Activated CD8-positive, alpha-beta T cell treated with anti-CD3 and anti-CD28 coated beads for 36 hours (primary cell): ENCODE measurements at places on chromosomes 6 and 20. TPM values are rescaled to one million over a fixed set of nuclear protein-coding genes. Genes with fewer than 3 reads are reported as not detected.

DNA sequence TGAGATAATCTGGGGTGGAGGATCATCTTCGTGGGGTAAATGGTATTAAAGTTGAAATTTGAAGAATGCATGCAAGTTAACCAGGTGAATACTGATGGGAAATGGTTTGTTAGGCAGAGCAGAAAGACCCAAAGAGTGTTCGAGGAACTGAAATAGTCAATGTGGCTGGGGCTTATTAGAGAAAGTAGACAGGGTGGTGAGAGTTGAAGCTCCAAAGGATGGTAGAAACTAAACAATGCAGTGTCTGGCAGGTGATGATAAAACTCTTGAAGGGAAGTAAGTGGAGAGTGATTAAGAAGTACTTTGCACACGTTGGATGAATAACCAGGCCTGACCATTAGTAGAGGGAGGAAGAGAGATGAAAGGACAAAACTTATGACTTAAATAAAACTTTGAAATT lies 39.8 kb upstream of the CENPW start:
- DNase-seq, result no peak

DNA sequence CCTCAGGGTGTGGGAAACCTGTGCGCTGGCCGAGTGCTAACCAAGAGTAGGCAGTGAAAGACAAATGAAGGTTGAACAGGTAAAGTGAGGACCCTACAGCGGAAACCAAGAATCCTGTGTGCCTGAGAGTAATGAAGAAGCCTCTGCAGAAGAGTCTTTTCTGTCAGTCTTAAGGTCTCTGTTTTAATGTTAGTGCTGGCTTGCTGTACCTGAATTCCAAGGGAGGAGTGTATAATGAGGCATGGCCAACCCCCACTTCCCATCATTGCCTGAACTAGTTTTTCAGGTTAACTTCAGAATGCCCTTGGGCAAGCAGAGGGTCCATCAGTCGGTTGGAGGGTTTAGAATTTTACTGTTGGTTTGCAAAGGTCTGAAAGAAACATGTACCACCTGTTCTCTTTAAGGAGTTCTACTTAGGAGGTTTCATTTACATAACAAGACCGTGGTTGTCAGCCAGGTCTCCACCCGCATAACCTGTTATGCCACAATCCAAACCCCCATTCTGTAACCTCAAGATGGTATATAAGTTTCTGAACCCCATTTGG lies 589 bp upstream of the PDCD2 start:
- DNase-seq, result no peak

ID4 gene
- total RNA-seq, result not detected

DNA sequence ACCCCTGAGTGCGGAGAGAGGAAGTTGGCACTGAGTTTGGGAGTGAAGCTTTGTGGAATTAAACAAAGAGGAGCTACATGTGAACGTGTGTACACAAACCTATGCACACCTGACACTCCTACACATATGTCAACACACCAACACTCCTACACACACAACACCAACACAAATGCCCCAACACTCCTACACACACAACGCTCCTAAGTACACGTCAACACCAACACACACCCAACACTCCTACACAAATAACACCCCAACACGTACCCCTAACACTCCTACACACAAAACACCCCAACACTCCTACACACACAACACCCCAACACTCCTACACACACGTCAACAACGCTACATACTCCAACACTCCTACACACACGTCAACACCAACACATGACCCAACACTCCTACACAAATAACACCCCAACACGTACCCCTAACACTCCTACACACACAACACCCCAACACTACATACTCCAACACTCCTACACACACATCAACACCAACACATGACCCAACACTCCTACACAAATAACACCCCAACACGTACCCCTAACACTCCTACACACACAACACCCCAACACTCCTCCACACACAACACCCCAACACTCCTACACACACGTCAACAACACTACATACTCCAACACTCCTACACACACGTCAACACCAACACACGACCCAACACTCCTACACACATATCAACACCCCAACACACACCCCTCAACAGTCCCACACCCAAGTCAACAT lies 40.1 kb upstream of the ZBP1 start:
- DNase-seq, result no peak

DNA sequence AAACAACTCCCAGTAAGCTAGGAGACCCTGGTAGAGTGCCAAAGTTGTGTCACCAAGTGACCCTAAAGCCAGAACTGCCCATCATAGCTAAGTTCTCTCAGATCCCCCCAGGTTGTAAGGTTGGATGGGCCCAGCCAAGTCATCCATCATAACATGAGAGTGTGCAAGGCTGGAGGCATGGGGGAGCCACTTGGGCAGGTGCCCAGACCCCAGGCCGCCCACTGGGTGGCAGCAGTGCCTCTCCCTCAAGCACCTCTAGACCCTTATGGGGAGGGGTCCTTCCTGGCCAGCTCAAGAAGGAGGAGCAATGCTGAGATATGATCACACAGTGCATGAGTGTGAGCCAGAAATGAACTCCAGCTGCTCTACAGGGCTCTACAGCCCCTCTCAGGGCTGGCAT lies 154.5 kb downstream of the MYLK4 start:
- peak; percentile 9 for DNase-seq

HLA-DPA1 gene
- 27.9 TPM for total RNA-seq

- no peak for DNase-seq
These were observed 611.2 kb downstream of the UTRN start for GRCh38 chr6:144896289-144896688.

DNA sequence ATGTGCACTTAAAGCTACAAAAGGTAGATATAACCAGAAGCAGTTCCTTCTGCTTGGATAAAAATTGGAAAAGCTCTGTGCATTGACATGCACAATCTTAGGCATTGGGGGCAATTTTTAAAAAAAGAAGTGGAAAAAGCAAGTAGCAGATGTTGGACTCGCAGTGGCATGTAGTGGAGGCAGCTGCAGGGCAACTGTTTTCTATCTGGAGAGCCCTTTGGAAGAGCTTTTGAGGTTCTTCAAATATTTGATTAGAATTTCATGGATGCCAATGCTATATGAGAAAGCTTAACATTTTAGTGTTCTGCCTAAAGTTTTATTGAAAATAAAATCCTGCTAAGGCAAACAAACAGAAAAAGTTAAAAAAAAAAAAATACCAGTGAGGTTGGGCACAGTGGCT lies 388.3 kb upstream of the RNF217 start:
- no peak for DNase-seq

- peak; percentile 87 for DNase-seq
These were observed 2.4 kb upstream of the MCM3 start for GRCh38 chr6:52286798-52287432.

LCA5 gene
- not detected for total RNA-seq

DNA sequence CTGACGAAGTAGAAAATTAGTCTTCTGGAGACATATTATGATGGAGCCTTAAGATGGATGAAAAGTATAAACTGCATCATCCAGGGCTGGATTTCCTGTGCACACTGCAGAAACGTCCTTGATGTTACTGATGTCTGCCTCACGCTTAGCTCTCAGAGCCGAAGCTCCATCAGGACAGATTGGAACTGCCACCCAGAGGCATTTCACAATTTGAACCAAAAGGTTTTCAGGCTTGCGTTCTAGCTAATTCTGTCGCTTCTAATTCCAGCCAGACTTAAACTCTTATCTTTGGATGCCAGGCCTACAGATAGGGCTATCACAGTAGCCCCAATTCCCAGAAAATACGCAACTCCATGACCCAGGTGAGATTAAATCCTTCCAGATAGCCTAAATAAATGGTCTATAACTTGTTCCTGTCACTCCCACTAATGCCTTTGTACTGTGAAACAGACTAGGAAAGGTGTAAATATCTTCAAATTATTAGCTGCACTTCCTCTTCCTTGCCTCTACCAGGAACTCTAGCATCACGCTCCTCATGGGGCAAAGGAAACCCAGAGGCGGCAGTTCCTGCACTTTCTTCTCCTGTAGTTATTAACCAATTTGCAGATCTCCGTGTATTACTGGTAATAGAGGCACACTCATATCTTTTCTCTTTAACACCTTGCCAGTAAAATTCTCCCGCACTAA lies 634.6 kb downstream of the PRKN start:
- no peak for DNase-seq

- DNase-seq, result no peak
These were observed 62.0 kb upstream of the TOP1 start for GRCh38 chr20:40966516-40967185.

DNA sequence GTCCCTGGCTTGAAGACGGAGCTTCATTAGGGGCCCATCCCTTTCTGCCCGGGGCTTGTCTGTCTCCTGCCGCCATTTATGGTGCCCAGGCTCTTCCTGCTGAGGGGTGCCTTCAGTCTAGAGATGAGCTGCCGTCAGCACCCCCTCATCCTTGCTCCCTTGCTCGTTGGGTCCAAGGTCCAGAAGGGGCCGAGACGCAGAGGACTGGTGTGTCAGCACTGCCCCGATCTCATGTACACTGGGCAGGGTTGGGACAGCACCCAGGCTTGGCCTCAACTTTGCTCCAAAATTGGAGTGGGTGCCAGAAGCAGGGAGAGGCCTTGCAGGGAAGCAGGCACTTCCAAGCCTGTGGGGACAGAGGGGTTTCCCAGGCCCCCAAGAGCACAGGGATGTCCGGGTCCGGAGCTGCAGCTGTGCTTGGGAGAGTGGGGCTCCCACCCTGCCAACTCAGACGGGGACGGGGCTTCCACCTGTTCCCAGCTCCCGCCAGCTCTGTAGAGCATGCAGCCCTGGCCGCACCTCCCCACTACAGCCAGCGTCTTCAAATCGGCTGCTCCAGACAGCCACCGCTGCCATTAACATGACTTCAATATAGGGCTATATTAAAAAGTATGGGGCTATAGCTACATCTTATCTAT lies 488.8 kb downstream of the TENT5A start:
- no peak for DNase-seq

DNA sequence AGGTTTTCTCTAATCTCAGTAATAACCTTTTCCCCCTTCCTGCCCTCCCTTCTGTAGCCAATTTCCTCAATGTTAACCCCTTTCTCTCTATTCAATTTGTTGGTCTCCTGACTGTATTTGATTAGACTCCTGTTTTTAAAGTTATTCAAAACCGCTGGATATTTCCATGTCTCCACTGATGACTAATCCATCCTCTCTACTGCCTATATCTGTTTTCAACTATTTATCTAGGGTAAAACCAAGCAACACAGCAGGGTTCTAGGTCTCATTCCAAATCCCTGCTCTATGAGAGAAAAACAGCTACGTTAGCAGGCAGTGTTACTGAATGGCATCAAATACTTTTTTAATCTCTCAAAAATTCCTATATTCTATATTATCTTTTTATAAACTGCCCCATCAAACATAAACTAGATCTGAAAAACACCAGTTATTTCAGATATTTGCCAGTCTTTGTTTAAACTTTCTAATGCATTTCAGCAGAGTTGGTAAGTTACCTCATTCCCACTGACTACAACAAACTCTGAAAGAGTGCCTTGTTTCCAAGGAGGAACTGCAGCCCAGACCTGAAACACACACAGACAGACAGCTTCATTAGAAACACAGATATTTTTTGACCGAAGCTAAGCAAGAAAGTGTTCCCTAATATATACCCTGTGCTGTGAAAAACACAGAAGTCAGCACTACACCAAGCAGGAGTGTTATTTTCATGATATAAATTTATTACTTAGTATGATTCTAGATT lies 8.2 kb downstream of the RTN4IP1 start:
- DNase-seq, result no peak

GRCh38 chr6:42963855-42964605 lies 3.5 kb downstream of the GNMT start:
- peak; percentile 74 for DNase-seq

DNA sequence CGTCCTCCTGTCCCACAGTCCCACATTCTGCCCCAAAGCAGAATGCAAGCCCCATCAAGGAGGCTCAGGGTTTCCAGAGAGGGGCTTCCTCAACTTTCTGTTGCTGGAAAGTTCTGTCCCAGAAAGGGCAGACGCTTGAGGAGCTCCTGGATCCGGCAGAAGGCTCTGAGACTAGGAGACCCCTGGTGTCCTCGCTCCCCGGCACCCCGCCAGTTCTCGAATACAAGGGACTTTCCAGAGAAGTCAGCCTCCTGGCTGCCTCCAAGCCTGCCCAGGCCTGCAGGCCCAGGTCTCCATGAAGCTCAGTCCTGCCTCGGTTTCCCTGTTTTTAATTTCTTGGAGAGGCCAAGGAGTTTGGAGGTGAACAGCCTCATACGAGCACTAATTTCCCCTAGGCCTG lies 150.4 kb downstream of the CEBPB start:
- DNase-seq, result no peak

DNA sequence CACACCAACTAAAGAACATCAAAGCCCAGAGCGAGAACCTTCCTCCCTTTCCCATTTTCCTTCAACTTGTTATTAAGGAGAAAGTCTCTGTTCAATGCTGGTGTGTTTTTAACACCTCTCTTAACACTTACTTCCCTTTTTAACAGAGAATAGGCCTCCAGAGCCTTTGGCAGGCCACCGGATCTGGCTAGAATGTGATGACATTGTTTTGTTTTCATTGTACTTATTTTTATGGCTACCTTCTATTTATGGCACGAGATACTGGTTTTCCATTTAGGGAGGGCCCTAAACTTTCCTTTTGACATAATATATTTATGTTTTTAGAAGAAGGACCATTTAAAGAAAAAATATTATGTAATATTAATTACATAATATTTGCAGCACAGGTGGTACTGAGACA lies 21.6 kb downstream of the TCF15 start:
- no peak for DNase-seq

DNA sequence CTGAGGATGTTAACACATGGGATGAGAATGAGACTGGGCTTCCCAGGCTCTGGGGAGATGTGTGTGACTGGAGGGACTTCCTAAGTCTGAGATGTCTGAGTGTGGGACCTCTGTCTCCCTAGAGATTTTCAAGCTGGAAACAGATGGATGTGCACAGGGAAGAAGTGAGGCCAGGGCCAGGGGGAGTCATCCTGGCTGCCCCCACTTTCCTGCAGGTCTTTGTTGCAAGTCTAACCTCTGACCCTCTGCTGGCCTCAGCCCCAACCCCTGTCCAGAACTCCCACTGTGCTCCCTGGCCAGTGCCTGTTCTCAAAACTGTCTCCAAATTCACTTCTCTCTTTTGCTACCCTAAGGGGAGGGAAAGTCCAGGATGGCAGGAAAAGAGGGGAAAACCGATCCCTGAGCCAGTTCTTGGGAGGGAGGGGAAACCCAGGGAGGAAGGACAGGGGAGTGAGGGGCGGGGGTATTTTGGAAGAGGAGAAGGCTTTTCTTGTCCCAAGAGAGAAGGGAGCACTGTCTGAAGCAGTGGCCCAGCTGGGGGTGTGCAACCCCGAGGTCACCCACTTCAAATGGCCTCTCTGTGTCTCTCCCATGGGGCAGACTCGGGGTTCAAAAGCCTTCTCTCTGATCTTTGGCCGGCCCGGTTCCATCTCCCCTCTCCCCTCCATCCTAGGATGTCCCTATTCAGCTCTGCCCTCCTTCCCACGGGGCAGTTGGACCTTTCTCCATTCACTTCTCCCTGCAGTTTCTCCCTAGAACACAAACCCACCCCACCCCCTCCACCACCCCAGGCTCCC lies 3.1 kb downstream of the PPP1R18 start:
- DNase-seq, result no peak

GGTLC1 gene
- total RNA-seq, result not detected

GRCh38 chr20:8860011-8860495 lies 208.8 kb upstream of the PLCB4 start:
- DNase-seq, result no peak
